ENCODE measurements at places on chromosomes 3 and 15. TPM values are rescaled to one million over a fixed set of nuclear protein-coding genes. Genes with fewer than 3 reads are reported as not detected.

Gene CCR5
- 1.7 TPM for total RNA-seq

Gene ITIH3
- 4.1 TPM for total RNA-seq

Gene PPM1L
- 13.0 TPM for total RNA-seq

Gene RBSN
- total RNA-seq: 31.8 TPM

Gene SMC4
- total RNA-seq: 123 TPM

Gene CAV3
- total RNA-seq: not detected

Gene CCDC9B
- total RNA-seq: 23.1 TPM

Gene MOBP
- not detected for total RNA-seq

Gene SLC27A2
- total RNA-seq: 47.1 TPM

Gene CHRD
- 17.3 TPM for total RNA-seq

Gene MED12L
- total RNA-seq: 0.09 TPM

Gene CCNL1
- total RNA-seq: 477 TPM

Gene GRM2
- 0.57 TPM for total RNA-seq

Gene ARHGEF26
- total RNA-seq: 55.2 TPM

Gene AMT
- 13.3 TPM for total RNA-seq

Gene TBCCD1
- total RNA-seq: 18.4 TPM

Gene FBXW12
- total RNA-seq: not detected

Gene EPHB1
- total RNA-seq: 0.83 TPM

Gene C2CD4A
- total RNA-seq: 0.18 TPM

Gene CISH
- total RNA-seq: 11.6 TPM

Gene NR2F2
- 7.9 TPM for total RNA-seq

Gene ZPLD1
- not detected for total RNA-seq

Gene DMXL2
- total RNA-seq: 70.8 TPM

Gene ILDR1
- total RNA-seq: 4.3 TPM

Gene CELSR3
- total RNA-seq: 3.1 TPM

Gene EOMES
- total RNA-seq: not detected

Gene SLC28A2
- 62.6 TPM for total RNA-seq

Gene NAALADL2
- total RNA-seq: 7.0 TPM

Gene CGNL1
- 2.0 TPM for total RNA-seq

Gene ALDH1A2
- 10.0 TPM for total RNA-seq

Gene CSTA
- not detected for total RNA-seq

Gene WNT5A
- 8.6 TPM for total RNA-seq

Gene MAPK6
- total RNA-seq: 67.2 TPM

Gene ACKR2
- total RNA-seq: 10.1 TPM

Gene HYAL1
- 1.2 TPM for total RNA-seq

Gene GNAT1
- not detected for total RNA-seq

Gene C3orf22
- total RNA-seq: not detected

Gene NR2E3
- total RNA-seq: 1.3 TPM
